ENCODE measurements at places on chromosomes 5 and 9.

GRCh38 chr5:88558366-88558765 is 289.7 kb upstream of the TMEM161B start:
- no peak for DNase-seq

DNA sequence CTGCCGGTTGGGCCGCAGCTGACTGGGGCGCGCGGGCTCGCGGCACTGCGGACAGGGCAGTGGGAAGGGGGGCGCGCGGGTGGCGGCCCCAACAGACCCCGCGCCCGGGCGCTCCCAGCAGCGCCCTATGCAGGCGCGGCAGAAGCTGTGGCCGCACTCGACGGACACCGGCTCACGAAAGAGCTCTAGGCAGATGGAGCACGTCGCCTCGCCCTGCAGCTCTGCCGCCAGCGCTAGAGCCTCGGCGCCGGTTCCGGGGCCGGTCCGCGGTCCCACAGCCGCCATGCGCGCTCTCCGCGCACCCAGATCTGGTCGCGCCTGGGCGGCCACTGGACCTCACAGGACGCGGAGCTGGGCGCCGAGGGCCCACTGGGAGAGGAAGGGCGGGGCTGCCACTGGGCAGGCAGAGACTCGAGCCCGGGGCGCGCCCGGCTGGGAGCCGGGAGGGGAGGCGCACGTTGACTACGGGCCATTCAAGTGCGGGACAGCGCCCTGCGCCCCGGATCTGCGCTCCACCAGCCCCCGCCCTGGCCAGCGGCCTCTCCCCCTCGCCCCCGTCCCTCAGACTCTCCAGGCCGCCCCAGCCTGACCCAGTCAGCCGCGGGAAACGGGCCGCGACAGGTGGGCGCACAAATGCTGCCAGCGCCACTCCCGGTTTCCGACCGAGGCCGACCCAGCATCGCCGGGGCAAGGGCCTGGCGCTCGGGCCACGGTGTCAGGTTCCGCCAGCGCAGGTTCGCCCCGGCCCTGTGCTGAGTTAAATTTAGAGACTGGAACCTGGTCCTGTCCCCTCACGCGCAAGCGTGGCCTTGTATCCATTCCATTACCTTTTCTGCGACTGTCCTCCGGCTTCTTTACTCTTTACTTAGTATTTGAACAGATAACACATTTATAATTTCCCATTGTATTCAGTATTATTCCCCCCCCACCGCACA is at the start of gene TRIM7:
TSS of gene TRIM7 (minus strand) at position 371 of the 935 bp plus-strand sequence. CDS start at position 285, 86 bp downstream.
- DNase-seq = no peak

DNA sequence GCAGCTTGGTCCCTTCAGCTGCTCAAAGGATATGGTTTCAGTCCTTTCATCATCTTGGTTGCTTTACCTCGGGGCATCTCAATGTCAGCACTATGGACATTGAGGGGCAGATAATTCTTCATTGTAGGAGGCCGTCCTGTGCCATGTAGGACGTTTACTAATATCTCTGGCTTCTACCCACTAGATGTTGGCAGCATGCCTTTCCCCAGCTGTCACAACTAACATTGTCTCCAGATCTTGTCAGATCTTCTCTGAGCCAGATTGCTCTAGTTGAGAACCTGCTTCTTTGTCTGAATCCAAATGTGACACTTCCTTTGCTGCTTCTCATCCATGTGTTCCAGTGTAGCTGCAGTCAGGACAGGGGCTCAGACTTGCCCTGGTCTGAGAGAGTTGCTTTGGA is 10.3 kb downstream of the PTPA start:
- DNase-seq = no peak

GRCh38 chr5:90223756-90224155 is 185.8 kb downstream of the CETN3 start:
- DNase-seq = no peak

GRCh38 chr5:6820851-6821479 is 107.7 kb downstream of the TENT4A start:
- peak; percentile 46 for DNase-seq

Measured in GM19239 (cell line).